ENCODE measurements at places on chromosomes 12 and 14.

- DNase-seq = no peak
These were observed 1031.3 kb downstream of the FSCB start for GRCh38 chr14:43475757-43476156.

DNA sequence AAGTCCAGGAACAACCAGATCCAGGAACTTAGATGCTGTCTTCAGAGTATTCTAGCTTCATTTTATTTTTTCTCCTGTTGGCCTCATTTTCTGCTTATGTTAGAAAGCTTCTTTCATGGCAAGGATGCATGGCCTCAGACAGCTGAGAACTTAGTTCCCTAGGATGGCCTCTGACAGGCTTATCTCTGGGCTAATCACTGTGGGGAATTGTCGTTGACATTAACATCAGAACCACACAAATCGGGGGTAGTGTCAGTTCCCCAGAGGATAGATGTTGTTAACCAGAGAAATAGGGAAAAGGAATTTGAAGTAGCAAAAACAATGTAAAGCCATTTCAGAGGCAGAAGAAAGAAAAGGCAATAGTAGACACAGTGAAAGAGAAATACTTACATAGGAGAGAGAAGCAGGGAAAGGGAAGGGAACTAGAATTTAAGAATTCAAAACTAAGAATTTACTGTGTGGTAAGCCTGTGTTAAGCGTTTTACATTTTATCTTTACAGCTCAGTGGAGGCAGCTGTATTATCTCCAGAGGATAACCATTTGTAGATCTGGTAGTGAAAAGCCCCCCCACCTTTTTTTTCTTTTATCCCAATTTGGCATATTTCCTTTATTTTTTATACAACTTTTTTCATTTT is 21.8 kb downstream of the FUT8 start:
- no peak for DNase-seq

DNA sequence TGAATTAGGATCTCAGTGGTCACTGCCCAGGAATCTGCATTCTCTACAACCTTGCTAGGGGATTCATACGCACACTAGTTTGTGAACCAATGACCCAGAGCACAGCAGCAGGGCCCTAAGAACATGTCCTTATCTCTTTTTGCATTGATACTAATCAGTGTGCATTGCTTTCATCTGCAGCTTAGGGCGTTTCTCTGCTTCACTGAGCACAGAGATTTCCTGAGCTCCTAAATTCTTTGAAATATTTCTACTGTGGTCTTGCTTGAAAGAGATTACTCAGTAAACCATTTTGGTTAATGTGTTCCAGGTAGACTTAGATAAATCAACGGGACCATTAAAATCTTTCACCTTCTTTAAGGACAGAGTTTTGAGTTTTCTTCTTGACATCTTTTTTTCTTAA is 351.3 kb upstream of the KITLG start:
- DNase-seq = no peak

GRCh38 chr12:18723752-18724151 is 14.1 kb downstream of the PLCZ1 start:
- DNase-seq = no peak

Data from activated naive CD4-positive, alpha-beta T cell (primary cell).